ENCODE measurements at places on chromosomes 7 and 10.
A peak's percentile ranks its signal among the peaks of the same experiment; 100 is the strongest.

GRCh38 chr10:64080071-64080470 is 558.9 kb downstream of the REEP3 start:
- H3K36me3 ChIP-seq: no peaks in the 10 kb centered on the region
- no peak overlapping the region for H3K27ac ChIP-seq
- no peaks in the 10 kb centered on the region for H3K4me1 ChIP-seq

DNA sequence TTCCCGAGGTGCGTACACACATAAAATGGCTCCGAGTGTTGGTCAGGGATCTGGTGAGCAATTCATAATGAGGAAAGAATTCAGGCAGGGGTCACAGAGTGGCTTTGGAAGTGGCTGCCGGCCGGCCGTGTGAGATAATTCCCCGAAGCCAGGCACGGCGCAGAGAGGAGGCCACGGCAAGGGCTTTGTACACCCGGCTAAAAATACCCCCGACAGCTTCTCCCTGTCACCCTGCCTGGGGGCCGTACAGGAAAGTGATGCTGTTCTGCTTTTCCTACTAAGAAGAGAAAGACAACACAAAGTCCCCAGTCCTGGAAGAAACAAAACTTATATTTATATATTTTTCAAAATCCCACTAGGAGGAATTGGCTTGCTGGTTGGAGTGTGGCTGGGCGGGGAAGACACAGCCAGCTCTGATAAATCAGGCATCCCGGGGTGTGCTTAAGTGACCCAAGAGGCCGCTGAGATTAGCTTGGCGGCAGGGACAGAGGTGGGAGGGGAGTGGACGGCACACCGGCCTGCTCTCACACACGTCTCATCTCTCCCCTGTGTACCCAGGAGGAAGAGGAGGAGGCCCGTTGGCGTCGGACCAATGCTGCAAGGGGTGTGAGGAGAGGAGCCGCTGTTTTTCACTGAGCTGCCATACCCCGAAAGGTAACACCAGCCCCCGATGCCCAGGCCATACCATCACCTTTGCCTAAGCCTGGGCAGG is 70.5 kb downstream of the ZMIZ1 start:
- H3K36me3 ChIP-seq: peaks cover 39% of the 10 kb centered on the region
- H3K27me3 ChIP-seq: no peaks in the 10 kb centered on the region
- H3K4me1 ChIP-seq: peaks cover 6% of the 10 kb centered on the region

DNA sequence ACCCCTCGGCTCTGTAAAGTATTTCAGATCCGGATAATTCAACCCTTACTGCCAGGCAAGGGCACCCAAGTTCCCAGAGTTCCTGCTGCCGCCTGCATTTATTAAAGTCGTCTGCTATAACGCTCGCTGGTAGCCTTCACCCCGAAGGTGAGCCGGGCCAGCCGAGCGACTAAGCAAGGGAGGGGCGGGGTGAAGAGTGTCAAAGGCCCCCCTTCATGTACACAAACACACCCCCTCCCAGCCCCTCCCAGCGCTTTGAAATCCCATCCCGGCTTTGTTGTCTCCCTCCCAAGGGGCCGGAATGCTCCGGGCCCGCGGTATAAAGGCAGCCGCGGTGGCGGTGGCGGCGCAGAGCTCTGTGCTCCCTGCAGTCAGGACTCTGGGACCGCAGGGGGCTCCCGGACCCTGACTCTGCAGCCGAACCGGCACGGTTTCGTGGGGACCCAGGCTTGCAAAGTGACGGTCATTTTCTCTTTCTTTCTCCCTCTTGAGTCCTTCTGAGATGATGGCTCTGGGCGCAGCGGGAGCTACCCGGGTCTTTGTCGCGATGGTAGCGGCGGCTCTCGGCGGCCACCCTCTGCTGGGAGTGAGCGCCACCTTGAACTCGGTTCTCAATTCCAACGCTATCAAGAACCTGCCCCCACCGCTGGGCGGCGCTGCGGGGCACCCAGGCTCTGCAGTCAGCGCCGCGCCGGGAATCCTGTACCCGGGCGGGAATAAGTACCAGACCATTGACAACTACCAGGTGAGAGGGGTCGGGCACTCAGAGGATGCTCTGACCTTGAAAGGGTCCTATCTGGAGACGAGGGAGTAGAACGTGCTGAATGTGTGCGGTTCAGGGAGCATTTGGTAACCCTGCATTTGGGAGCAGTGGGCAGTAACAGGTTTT is at the start of gene DKK1:
DKK1 (plus strand) TSS at position 349 of the 889 bp plus-strand sequence; CDS start at position 503, 154 bp downstream.
- no peaks in the 10 kb centered on the region for H3K36me3 ChIP-seq
- DNase-seq: peak; percentile 81
- peaks cover 17% of the 10 kb centered on the region for H3K4me1 ChIP-seq
- peak within 1 kb of the TSS; percentile 25 for H3K4me3 ChIP-seq
- no peaks in the 10 kb centered on the region for H3K27me3 ChIP-seq

DNA sequence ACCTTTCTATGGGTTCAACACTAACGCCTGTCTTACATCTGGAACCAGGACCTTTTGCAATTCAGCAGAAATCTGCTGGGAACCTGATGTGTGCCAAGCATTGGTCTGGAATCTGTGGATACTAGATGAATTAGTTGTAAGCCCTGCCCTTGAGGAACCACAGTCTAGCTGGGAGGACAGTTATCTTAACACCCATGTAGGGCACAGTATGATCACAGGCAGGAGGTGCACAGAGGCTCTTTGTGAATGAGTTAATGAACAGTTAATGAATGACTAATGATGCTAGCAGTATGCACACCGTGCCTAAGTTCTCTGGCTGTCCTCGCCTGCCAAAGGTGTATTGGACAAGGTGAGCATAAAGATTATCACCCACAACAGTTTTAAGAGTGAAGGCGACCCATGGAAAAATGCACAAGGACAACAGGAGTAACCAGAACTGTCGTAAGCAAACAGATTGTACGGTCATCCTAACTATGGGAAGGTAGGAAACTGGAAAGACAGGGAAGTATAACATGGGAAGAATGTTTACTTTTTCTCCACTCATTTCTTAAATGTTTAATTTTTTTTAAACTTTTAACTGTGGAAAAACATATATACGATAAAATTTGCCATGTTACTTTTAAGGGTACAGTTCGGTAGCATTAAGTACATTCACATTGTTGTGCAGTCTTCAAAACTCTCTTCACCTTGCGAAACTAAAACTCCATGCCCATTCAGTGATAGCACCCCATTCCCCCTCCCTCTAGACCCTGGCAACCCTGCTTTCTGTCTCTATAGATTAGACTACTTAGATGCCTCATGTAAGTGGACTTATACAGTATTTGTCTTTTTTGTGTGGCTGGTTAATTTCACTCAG is 139.9 kb downstream of the CXCL12 start:
- no peak overlapping the region for H3K4me3 ChIP-seq
- no peak overlapping the region for H3K27ac ChIP-seq
- no peaks in the 10 kb centered on the region for H3K4me1 ChIP-seq
- no peaks in the 10 kb centered on the region for H3K36me3 ChIP-seq

DNA sequence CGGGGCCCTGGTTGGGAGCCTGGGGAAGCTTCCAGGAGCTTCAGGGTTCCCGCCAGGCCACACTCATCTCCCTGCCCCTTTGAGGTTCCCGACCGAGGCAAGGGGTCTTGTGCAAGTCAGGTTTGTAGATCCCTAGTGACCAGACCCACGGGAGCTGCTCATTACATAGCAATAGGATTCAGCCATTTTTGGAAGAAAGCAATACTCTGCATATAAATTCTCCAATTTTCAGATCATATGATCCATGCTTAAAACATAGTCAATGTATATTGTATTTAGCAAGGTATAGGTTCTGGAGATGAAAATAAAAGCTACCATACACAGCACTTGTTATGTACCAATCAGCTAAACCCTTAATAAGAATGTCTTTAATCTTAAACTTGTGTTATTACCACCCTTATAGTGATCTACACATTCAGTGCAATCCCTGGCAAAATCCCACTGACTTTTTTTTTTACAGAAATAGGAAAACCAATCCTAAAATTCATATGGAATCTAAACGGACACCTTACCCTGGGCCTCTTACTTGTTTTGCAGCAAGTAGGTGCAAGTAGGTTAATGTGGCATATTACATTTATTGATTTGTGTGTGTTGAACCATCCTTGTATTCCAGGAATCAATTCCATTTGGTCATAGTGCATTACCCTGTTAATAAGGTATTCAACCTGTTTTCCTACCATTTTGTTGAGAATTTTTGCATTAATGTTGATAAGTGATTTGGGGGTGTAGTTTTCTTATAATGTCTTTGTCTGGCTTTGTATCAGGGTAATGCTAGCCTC is 13.8 kb upstream of the FKBP9 start:
- no peak for DNase-seq
- H3K4me3 ChIP-seq: peak overlapping the region; percentile 69
- no peaks in the 10 kb centered on the region for H3K36me3 ChIP-seq
- H3K27me3 ChIP-seq: no peaks in the 10 kb centered on the region
- no peaks in the 10 kb centered on the region for H3K4me1 ChIP-seq
- H3K27ac ChIP-seq: peak overlapping the region; percentile 90

- no peaks in the 10 kb centered on the region for H3K27me3 ChIP-seq
- H3K4me1 ChIP-seq: no peaks in the 10 kb centered on the region
- no peak overlapping the region for H3K4me3 ChIP-seq
Measured at GRCh38 chr7:22718200-22718711, 8.7 kb upstream of the IL6 start.

GRCh38 chr10:32237644-32238345 is 109.2 kb downstream of the EPC1 start:
- H3K27me3 ChIP-seq: no peaks in the 10 kb centered on the region
- no peak overlapping the region for H3K27ac ChIP-seq
- H3K4me3 ChIP-seq: no peak overlapping the region
- H3K36me3 ChIP-seq: no peaks in the 10 kb centered on the region

DNA sequence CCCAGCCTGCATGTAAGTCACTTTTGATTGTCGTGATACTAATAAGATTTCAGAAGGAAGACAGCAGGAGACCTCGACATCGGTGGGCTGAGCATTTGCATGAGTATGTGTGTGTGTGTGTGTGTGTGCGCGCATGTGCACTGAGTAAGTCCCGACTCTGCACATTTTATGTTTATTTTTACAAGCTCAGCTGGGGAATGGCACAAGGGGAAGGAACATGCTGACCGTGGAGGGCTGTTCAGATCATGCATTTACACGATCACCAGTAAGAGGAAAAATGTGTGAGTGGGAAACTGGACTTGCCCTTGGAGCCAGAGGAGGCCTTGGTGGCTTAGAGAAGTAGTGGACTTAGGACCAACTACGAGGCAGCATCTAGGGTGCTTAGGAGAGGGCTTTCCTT is 41.3 kb downstream of the IL2RA start:
- no peak for DNase-seq
- no peaks in the 10 kb centered on the region for H3K27me3 ChIP-seq
- no peaks in the 10 kb centered on the region for H3K4me1 ChIP-seq
- no peak overlapping the region for H3K27ac ChIP-seq
- H3K36me3 ChIP-seq: no peaks in the 10 kb centered on the region

DNA sequence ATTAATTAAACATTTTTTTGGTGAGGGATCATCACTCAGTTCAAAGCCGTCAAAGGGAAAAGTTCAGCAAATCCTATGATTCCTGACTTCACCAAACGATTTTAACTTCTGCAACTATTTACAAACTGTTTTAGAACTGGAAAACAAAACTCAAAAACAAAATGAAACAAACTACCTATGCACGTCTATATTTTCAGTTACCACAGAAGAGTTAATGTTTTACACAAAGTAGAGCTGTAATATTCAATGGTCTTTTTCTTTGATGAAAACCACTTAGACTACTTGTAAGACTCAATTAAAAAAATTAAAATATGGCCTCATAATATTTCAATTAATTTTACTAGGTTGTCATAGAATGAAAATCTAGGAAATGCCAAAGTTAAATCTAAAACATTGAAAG is 131.5 kb downstream of the ATE1 start:
- no peaks in the 10 kb centered on the region for H3K27me3 ChIP-seq
- no peak overlapping the region for H3K27ac ChIP-seq
- no peaks in the 10 kb centered on the region for H3K4me1 ChIP-seq
- H3K4me3 ChIP-seq: no peak overlapping the region
- DNase-seq: no peak
- H3K36me3 ChIP-seq: no peaks in the 10 kb centered on the region

- no peaks in the 10 kb centered on the region for H3K36me3 ChIP-seq
- H3K27me3 ChIP-seq: no peaks in the 10 kb centered on the region
- H3K4me3 ChIP-seq: no peak overlapping the region
- DNase-seq: no peak
- no peak overlapping the region for H3K27ac ChIP-seq
Measured at GRCh38 chr7:2005786-2006185, 227.0 kb downstream of the MAD1L1 start.

GRCh38 chr7:95365151-95365550 is 31.0 kb downstream of the PON3 start:
- H3K27ac ChIP-seq: no peak overlapping the region
- no peaks in the 10 kb centered on the region for H3K27me3 ChIP-seq
- H3K4me1 ChIP-seq: no peaks in the 10 kb centered on the region
- DNase-seq: no peak
- no peaks in the 10 kb centered on the region for H3K36me3 ChIP-seq
- H3K4me3 ChIP-seq: no peak overlapping the region

GRCh38 chr10:132436861-132437410 is 39.9 kb downstream of the PWWP2B start:
- no peaks in the 10 kb centered on the region for H3K36me3 ChIP-seq
- H3K4me1 ChIP-seq: no peaks in the 10 kb centered on the region
- H3K27ac ChIP-seq: no peak overlapping the region
- no peaks in the 10 kb centered on the region for H3K27me3 ChIP-seq

- H3K4me1 ChIP-seq: peaks cover 26% of the 10 kb centered on the region
- no peaks in the 10 kb centered on the region for H3K36me3 ChIP-seq
- no peaks in the 10 kb centered on the region for H3K27me3 ChIP-seq
- H3K4me3 ChIP-seq: peak overlapping the region; percentile 42
- peak overlapping the region; percentile 53 for H3K27ac ChIP-seq
- no peak for DNase-seq
Measured at GRCh38 chr7:131555552-131556052, 826 bp downstream of the PODXL start.

GRCh38 chr7:33774762-33775523 is 130.4 kb upstream of the BMPER start:
- DNase-seq: no peak
- H3K27me3 ChIP-seq: no peaks in the 10 kb centered on the region
- no peaks in the 10 kb centered on the region for H3K36me3 ChIP-seq
- no peaks in the 10 kb centered on the region for H3K4me1 ChIP-seq

- no peaks in the 10 kb centered on the region for H3K4me1 ChIP-seq
- no peak overlapping the region for H3K27ac ChIP-seq
- no peaks in the 10 kb centered on the region for H3K27me3 ChIP-seq
- no peak for DNase-seq
- no peak overlapping the region for H3K4me3 ChIP-seq
- H3K36me3 ChIP-seq: peaks cover 6% of the 10 kb centered on the region
Measured at GRCh38 chr7:1893036-1893435, 223.0 kb downstream of the ELFN1 start.

- no peak overlapping the region for H3K27ac ChIP-seq
- no peak for DNase-seq
- H3K27me3 ChIP-seq: no peaks in the 10 kb centered on the region
- H3K4me3 ChIP-seq: no peak overlapping the region
- H3K36me3 ChIP-seq: no peaks in the 10 kb centered on the region
Measured at GRCh38 chr7:44533301-44534055, 7.7 kb downstream of the NPC1L1 start.

DNA sequence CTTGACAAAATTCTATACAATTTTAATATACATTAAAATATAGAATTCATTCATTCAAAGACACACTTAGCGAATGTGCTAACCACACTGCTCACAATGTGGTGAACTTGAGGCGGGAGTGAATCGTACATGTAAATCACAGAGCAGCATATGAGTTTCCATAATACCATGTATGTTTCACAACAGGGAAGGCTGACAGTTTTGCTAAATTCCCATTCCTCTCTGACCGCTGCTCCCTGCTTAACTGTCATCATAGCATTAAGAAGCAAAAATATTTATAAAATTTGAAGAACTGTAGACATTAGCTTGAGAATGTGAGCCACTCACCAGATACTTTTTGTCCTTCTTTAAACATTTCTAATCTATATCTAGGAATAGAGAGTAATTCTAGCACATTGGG is 763.3 kb downstream of the MAGI2 start:
- H3K4me1 ChIP-seq: no peaks in the 10 kb centered on the region
- H3K27me3 ChIP-seq: no peaks in the 10 kb centered on the region
- H3K4me3 ChIP-seq: no peak overlapping the region
- no peaks in the 10 kb centered on the region for H3K36me3 ChIP-seq
- no peak for DNase-seq
